ENCODE measurements at places on chromosomes 13 and 19.

GRCh38 chr19:44904426-44904994 lies 1.1 kb upstream of the APOE start:
- no peak for DNase-seq

- DNase-seq, result peak; percentile 94
These were observed at the start of gene PDCD2L for GRCh38 chr19:34404109-34404909. TSS of gene PDCD2L (plus strand) at chr19:34404399. CDS start at chr19:34404431, 32 bp downstream.

- no peak for DNase-seq
These were observed 73.8 kb upstream of the FAM216B start for GRCh38 chr13:42707586-42707985.

- no peak for DNase-seq
These were observed 284.4 kb downstream of the ZNF536 start for GRCh38 chr19:30656520-30657100.

DNA sequence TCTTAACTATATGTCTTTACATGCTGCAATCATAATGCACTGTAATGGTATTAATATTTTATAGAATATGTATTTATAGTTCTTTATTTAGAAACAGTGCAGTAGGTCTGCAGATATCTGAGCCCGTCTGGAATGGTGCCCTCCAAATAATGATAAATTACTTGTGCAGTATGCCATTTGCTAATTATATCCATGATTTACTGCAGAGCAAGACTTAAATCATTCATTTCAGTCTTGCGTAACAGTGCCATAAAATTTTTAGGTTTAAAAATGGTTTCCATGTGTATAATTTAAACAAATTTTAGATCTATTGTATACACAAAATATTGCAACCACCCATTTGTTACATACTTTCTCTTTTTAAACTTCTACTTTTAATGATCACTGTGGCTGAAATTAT lies 175.1 kb downstream of the ZNF536 start:
- DNase-seq, result no peak

GRCh38 chr13:45258334-45258675 lies 57.5 kb upstream of the KCTD4 start:
- DNase-seq, result no peak

GRCh38 chr13:24153979-24154701 lies 6.4 kb upstream of the SPATA13 start:
- no peak for DNase-seq

DNA sequence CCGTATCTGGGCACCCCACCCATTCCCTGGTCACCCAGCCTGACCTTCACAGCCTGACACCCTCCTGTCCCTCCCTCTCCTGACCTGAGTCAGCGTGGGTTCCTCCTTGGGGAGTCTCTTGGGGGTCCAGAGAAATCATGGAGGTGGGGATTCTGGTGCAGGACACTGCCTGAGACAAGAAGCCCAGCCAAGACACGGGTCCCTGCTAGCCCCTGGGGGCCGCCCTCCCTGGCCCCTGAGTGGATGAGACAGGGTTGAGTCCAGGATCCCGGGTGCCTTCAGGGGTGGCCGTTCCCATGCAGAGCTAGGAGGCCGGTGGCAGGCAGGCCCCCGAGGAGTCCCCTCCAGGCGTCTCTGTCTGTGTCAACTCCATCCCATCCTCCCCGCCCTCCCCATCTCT lies 1.6 kb downstream of the MAP2K7 start:
- DNase-seq, result no peak

Measured in ELF-1 (cell line).